ENCODE measurements at places on chromosomes 6 and 20.

GRCh38 chr20:21391185-21391971 is 5.9 kb downstream of the NKX2-4 start:
- DNase-seq = no peak

DNA sequence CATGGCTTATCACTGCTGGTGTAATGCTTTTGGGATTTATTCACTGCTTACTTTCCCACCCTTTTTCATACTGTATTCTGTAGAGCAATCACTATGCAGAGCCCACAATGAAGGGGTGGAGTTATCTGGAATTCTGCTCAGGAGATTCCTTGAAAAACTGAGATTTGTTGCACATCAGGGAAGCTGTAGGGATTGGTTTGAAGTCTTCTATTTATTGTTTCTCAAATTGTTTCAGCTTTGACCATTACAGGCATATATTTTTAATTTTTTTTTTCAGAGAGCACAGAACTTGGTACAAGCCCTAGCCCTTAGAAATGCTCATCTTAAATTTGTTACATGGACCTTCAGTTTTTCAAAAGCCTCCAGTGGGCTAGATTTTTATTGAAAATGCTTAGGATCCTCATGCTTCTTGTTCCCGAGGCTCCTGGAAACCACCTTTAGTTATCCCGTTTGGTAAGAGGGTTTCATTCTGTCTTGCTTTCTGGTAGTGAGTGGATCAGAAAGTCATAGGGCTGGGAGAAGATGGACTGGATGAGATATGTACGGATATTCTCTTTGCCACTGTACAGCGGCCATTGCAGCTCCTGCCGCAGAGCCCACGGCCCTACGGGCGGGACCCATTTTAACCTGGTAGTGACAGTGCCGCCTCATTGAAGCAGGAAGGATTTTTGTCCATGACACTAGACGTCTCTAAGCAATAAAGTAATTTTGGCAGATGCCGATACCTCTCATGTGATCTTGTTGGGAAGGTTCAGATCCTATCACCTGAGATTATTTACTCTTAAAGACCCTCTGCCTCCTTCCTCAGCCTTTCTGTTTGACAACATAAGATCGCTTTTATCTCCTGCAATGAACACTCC is 45.3 kb upstream of the ZNF184 start:
- no peak for DNase-seq

DNA sequence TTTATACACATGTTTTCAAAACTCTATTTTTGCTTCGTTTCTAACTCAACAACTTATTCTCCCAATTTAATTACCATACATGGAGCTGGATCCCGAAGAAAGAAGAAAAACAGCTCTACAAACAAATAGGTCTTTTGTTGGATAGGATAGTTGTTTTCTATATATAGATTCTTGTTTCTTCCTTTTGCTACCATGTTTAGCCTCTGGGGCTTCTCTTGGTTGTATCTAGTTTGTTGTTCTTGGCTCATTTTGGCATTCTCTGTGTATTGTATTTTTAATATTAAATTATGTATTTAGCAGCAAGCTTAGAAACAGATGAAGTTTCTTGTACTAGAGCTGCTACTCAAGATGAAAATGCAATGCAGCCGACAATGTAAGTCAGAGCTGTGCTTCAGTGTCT is 60.9 kb downstream of the PLCB4 start:
- DNase-seq = no peak

GRCh38 chr6:80223743-80224212 is 117.3 kb downstream of the BCKDHB start:
- no peak for DNase-seq

- DNase-seq = peak; percentile 86
These were observed 10.9 kb upstream of the B4GALT5 start for GRCh38 chr20:49724408-49725223.

DNA sequence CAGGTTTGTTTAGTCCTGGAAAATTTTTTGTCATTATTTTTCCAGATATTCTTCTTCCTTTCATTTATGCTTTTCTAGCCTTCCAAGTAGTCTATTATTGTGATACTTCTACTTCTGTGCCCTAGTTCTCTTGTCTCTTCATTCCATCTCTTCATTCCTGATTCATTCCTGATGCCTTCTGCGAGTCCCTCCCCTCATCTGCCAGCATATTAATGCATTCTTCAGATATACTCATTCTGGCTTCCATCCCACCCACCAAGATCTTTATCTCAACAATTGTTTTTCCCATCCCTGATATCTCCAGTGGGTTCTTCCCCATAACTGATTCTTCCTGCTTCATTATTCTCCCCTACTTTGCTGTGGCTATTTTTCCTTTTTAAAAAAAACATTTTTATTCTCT is 35.2 kb downstream of the ALDH5A1 start:
- DNase-seq = no peak

GRCh38 chr6:112109262-112109661 is 21.9 kb downstream of the FAM229B start:
- no peak for DNase-seq

DNA sequence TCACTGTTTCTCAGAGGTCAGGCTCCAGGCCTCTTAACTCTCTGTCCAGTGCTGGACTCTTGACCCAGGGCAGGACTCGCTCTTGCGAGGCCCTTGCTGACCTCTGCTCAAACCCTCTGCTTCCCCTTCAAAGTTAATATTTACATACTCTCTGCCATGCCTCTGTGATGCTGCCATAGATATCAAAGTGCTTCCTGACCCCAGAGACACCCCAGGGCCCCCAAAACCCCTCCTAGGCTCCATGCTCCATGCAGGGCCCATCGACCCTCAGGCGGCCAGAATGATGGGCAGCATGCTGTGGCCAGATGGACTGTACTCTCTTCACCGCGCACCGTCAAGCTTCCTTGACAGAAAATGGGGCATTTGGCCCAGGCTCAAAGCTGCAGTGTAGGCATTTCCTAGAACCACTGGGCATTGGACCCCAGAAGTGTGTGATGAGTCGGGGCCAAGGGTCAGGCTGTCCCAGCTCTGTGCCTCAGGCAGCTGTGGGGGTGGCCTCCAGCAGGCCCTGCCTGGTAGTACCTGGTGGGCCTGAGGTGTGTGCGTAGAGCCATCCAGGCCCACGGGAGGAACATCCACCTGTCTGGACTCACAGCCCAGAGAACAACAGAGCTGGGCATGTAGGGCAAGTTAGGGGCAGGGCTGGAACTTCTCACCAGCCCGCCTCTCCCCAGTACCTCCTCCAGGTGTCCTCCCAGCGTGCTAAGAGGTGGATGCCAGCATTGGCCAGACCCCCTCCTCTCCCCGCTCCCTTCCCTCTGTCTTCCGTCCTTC is 142.8 kb downstream of the VEGFA start:
- no peak for DNase-seq
